ENCODE measurements at places on chromosomes 5 and 9. TPM values are rescaled to one million over a fixed set of nuclear protein-coding genes. Genes with fewer than 3 reads are reported as not detected.

The C5orf58 gene
- total RNA-seq = not detected

The SUSD3 gene
- 0.94 TPM for total RNA-seq

The ACTL7B gene
- not detected for total RNA-seq

The SPATA6L gene
- total RNA-seq = 0.26 TPM

The MLANA gene
- not detected for total RNA-seq

The DOCK2 gene
- 2.5 TPM for total RNA-seq

The RELL2 gene
- 0.77 TPM for total RNA-seq

The CXCL14 gene
- not detected for total RNA-seq

The OTP gene
- total RNA-seq = not detected

The C5orf46 gene
- total RNA-seq = not detected

All from bronchial smooth muscle cell (primary cell).